ENCODE measurements at places on chromosomes 11 and 22.
A peak's percentile ranks its signal among the peaks of the same experiment; 100 is the strongest.

DNA sequence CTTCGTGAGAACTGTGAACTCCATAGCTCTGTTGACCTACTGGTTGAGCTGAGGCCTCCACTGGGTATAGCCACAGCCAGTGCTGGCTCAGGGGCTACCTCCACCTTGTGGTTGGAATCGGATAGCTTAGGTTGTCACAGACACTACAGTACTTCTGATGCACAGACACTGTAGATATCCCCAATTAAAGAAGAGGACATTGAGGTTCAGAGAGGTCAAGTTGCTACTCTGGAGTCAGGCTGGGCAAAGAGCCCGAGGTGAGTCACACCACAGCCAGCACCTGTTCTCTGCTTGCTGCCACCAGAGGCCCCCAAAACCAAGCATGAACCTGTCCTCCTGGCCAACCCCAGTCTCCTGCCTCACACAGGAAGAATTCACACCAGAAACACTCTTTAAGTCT, 5.4 kb downstream of the UFD1 start:
- no peak for DNase-seq

- no peak for DNase-seq
Measured at GRCh38 chr11:80165744-80166143, 724.9 kb upstream of the TENM4 start.

DNA sequence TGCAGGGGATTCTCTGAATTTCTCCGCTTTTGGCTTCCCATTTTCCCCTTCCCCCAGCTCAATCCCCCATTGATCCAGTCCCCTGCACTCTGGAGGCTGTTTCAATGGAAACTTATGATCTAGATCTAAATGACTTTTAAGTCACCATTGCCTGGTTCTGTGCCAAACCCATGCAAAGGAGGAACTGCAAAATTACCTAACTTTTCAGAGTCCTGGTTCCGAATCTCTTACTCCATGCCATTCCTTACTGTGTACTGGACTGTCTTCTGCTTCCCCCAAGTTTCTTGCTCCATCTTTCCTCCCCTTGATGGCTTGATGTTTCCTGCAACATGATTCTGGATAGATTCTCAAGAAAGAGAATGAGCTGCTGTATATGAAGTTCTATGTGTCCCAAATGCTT, 327.8 kb downstream of the MIAT start:
- DNase-seq, result no peak

DNA sequence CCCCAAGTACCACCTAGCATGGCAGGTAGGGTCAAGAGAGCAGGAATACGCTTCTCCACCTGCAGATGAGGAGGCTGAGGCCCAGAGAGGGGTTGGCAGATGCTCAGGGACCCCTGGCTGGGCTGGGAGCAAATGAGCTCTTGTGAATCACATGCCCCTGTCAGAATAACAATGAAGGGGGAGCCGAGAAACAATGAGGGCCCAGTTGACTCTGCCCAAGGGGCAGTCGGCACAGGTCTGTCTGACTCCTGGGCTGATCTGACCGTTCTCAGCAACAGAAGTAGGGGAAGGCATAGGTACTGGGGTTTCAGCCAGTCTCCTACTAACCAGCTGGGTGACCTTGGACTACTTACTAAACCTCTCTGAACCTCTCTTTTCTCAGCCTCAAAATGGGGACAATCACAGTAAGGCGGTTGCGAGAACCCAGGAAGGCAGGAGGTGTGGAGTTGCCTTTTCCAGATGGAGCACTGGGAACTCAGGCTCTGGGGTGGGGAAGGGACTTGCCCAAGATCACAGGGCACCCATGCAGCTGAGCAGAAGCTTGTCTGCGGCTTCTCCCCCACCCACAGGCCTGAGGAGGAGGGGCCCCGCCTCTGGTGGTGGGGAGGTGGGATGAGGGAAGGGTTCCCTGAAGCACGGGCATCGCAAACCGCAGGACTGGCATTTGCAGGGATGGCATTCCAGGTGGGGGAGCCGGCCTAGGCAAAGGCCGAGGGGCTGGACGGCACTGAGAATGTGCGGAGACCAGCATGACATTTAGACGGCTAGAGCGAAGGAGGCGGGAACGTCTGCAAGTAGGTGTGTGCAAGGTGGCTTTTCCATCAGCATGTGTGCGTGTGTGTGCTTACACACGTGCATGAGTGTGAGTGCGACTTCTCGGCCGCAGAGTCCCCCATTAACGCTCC, 163.0 kb downstream of the MN1 start:
- no peak for DNase-seq

DNA sequence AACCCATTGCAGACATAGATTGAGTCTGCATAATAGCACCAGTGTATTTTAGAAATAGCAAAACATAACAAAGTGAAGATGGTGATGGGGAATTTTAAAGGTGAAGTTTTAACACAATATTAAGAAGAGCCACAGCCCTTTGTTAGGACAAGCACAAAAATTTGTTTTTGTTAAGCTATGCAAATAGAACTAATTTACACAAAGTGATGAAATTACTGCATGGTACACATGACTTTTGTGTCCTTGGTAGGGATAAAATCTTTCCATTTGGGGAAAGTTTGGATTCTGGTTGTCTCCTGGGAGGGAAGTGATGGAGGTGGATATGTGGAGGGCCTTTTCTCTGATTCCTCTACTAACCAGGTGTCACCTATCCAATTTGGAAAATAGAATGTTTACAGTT, 50.4 kb upstream of the MTNR1B start:
- DNase-seq, result no peak

GRCh38 chr11:119320776-119321524, 4.0 kb upstream of the MCAM start:
- DNase-seq, result no peak

DNA sequence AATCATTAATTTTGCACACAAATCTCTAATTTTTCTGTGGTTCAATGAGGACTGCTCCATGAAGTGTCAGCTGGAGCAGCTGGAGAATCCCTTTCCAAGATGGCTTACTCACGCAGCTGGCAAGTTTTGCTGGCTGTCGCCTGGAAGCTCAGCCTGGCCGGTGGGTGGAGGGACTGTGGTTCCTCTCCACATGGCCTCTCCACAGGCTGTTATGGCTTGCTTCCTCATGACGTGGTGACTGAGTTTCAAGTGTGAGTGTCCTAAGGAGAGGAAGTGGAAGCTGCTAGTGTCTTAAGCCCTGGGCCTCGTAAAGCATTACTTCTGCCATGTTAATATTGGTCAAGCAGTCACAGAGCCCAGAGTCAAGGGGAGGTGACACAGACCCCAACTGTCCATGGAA, 14.0 kb upstream of the NRIP3 start:
- no peak for DNase-seq

DNA sequence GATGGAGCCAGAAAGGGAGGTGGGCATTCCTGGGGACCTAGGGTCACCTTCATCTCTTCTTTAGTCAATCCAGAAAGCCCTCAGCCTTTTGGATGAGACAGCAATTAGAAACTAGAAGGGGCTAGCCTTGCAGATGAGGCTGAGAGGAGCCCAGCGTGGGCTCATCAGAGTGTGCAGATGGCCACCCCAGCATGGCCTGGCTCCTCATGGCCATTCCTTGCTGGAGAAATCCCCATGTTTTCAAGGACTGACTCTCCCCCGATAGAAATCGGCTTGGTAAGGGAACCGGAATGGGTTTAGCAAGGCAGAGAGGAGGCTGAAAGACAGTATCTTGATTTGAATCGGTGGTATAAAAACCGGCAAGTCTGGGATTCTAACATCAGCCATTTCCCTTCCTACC, 274.6 kb downstream of the BUD13 start:
- DNase-seq, result no peak

- no peak for DNase-seq
Measured at GRCh38 chr11:121191818-121192217, 90.8 kb downstream of the TECTA start.

GRCh38 chr11:9573775-9574621, 528 bp downstream of the WEE1 start:
- DNase-seq, result no peak

GRCh38 chr11:65315204-65315865, 669 bp downstream of the CDC42EP2 start:
- DNase-seq, result peak; percentile 64

DNA sequence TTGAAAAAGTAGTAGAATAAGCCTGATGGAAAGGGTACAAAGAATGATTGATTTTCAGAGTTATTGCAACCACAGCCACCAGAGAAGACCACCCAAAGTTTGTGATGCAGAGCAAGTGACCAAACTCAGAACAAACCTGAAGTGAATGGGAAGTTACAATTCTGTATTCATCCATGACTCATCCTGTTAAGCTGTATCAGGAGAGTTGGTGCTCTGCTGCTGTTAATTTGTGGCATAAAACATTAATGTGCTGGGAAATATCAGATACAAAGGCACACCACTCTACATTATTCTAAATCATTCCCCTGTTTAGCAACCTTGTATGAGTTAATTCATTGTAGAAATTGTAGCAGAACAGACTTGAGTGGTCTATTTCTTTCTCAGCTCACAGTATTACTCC, 19.6 kb upstream of the PDGFD start:
- DNase-seq, result no peak

GRCh38 chr11:9527481-9528135, 45.9 kb upstream of the WEE1 start:
- no peak for DNase-seq

DNA sequence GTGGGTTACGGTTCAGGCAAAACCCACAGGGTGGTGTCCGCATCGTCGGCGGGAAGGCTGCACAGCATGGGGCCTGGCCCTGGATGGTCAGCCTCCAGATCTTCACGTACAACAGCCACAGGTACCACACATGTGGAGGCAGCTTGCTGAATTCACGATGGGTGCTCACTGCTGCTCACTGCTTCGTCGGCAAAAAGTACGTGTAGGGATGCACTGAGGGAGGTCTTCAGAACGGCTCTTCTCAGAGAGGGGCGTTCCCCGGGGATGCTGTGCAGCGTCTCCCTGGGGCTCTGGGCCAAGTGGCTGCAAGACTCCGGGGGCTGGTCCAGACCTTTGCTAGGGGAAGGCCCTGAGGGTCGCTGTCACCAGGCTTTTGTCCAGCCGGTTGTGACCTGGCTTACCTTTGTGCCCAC, 1.3 kb downstream of the ACR start:
- no peak for DNase-seq

GRCh38 chr11:12746593-12747097, 72.4 kb downstream of the TEAD1 start:
- no peak for DNase-seq

- no peak for DNase-seq
Measured at GRCh38 chr22:38886333-38886732, 14.3 kb upstream of the CBX6 start.

GRCh38 chr11:34653851-34654482, 33.1 kb downstream of the EHF start:
- DNase-seq, result no peak

GRCh38 chr22:26536056-26536761, 23.9 kb upstream of the TFIP11 start:
- no peak for DNase-seq

DNA sequence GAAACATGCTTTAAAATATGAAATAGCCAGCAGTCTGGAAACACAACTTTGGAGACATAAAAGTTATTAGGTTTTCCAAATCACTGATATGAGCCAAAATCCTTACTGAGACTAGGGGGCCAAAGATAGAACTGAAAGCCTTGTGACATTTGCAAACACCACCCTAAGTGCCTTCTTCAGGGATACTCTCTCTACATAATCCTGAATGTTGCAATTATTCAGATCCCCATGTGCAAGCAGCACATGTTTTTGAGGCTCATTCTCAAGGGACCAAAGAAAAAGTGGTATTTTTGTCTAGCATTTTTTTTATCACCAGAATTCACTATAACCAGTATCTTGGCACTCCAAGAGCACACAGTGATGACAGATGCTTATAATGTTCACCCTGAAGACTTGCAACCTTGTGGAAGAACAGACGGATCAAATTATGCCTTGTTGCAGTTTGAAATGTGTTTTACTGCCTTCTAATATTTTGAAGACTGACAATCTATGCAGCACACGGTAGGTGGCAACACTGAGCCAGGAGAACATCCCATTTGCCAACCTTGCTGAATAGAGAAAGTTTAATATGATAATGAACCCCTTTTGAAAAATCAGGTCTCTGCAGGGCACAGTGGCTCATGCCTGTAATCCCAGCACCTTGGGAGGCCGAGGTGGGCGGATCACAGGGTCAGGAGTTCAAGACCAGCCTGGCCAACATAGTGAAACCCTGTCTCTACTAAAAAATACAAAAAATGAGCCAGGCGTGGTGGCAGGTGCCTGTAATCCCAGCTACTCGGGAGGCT, 78.5 kb downstream of the PLEKHA7 start:
- no peak for DNase-seq

DNA sequence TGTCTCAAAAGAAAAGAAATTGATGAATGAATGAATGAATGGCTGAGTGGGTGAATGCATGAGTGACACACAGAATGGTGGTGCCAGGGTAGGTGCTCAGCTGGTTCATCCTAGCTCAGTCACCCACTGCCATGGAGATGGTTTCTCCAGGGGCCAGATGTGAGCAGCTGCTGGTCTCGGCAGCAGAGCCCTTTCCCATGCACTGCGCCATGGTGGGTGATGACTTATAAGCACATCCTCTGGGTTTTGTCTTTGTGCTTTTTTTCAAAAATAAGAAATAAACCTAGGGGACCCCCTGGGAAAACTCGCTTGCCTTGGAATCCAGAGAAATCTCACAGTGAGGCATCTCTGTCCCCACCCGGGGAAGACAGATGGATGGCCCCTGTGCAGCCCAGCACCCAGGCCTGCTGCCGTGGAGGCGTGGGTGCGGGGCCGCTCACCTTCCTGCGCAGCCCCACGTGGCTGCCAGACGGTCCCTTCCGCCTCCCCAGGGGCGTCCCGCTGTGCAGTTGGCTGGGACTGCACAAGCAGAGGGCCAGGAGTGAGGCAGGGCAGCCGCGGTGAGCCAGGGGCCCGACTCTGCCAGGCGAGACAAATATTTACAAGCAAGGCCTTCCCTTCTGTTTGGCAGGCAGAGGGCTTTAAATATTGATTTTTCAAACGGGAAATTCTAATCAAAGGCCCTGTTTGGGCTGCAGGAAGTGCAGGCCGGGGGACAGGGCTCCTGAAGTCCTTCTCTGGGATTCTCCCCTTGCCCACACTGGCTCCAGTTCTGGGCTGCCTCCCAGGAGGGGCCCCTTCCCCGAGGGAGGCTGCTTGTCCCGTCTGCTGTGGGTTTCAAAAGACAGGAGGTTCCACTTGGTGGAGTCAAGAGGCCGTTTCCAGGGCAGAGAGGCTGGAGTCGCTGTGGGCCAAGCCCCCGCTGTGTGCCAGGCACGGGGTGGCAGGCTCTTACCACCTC, 24.3 kb downstream of the MPPED1 start:
- DNase-seq, result no peak

DNA sequence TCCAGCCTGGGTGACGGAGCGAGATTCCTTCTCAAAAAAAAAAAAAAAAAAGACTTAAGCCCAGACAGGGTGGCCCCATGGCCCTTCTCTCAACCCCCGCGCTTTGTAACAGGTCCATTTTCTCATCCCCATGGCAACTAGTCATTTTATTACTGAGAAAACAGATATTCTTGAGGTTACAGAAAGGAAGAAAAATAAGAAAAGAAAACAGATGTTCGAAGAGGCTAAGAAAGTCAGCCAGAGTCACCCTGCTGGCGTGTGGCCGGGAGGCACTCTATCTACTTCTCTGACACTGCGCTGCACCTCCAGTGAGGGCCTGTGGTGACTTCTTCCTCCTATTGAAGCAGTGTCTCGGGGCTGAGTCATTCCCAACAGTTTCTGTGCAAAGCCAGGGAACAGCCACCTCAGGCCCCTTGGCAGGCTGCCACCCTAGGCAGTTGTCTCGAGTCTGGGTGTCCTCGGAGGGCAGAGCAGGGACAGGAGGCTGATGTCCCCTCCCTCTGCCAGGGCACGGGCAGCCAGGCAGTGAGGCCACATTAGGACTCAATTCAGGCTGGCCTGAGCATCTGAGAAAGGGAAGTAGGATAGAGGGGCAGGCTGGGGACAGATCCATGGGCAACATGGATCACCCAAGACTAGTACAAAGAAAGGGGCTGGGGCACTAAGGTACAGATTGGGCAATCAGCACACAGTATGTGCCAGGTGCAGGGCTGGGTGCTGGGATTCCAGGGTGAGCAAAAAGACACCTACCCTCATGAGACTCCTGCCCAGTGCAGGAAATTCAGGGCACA, 16.4 kb upstream of the SYVN1 start:
- DNase-seq, result peak; percentile 46
